ENCODE measurements at places on chromosomes 6 and 20.

DNA sequence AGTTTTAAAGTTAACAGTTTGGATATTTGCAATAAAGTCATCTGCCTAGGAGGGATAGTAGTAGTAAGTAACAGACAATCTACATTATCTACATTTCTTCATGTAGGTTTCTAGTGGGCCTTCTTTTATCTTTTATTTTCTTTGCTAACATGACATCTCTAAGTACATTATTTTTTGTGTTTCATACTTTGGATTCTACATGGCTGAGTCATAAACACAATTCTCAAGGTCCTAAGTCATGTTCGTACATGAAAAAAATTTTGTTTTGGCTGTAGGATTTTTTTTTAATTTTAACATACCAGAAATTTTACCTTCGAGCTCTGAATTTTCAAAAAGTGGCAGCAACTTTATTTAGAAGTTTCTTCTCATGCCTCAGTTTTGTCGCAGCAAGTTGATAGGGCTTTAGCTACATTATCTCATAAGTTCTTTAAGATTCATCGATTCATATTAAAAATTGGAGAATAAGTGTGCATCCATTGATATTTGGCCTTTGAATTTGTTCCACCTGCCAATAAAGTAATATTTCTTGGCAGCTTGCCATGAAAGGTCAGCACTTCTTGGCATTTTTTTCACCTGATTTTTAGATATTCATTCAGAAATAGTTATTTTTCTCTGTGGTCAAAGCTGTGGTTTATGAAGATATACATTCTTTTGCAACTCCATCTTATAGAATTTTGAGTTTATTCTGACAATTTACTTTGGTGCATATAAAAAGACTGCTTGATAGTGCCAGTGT is 146.2 kb downstream of the GRIK2 start:
- DNase-seq: no peak

DNA sequence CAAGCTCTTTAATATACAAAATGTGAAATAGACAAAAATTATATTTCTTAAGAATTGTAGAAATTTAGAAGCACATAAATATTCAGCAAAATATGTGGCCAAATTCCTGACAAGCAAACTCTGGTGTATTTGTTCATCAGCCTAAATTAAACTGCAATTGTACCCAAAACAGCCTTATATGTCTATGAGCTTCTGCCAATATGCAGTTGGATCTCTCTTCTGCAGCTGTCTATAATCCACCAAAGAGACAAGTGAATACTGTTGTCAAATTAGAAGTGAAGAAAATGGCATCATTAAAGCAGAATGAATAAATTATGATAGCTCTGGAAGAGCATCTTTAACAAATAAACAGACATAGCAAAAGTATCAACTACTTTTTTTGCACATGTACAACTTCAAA is 755.7 kb downstream of the GRIK2 start:
- DNase-seq: no peak

DNA sequence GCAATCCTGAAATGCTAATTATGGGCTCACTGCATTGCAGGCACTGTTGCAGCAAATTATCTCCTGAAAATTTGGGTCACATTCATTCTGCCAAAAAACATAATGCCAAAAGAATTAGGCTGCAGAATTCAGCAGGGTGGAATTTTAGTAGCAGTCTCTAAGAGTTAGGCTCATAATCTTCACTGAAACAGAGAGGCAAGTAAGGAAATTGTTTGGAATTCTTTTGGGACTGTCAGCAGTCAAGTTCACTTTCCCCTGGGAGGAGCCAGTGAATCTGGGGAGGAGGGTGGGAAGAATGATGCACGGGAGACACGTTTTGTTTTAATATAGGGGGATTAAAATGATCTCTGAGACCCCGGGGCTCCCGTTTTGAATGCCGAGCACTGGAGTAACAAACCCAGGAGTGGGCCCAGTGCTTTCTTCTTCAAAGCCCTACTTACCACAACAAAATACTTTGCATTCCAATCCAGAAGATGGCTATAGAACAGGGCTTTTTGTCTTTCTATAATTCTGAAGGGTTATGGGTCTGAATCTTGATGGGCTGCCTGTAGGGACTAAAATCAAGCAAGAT is 44.7 kb downstream of the SOBP start:
- no peak for DNase-seq

GRCh38 chr20:34250005-34250404 is 8.8 kb downstream of the ASIP start:
- DNase-seq: no peak

- DNase-seq: no peak
Observed at GRCh38 chr6:119002069-119002468, 67.1 kb upstream of the MCM9 start.

Data from stimulated activated CD8-positive, alpha-beta memory T cell treated with anti-CD3 and anti-CD28 coated beads, Interleukin-2, amount 100 ng/mL, for 1 hour (primary cell).